ENCODE measurements at places on chromosomes 7 and 10.

GRCh38 chr7:115971506-115971905 lies 59.1 kb downstream of the TFEC start:
- DNase-seq, result no peak

- DNase-seq, result no peak
Observed at GRCh38 chr7:330511-331230, 40.7 kb downstream of the FOXL3 start.

DNA sequence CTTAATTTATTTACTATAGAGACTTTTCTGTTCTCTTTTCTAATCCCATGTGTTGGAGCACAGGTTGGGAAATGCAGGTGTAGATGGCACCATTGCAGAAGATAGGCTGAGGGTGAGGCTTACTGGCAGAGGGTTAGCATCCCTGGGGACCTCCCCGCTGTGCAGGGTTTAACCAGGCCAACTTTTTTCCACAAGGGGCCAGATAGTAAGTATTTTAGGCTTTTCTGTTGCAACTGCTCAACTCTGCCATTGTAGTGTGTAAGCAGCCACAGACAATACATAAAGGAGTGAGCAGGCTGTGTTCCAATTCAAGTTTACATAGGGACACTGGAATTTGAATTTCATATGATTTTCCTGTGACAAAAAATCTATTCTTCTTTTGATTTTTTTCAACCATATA lies 34.6 kb upstream of the AOAH start:
- no peak for DNase-seq

DNA sequence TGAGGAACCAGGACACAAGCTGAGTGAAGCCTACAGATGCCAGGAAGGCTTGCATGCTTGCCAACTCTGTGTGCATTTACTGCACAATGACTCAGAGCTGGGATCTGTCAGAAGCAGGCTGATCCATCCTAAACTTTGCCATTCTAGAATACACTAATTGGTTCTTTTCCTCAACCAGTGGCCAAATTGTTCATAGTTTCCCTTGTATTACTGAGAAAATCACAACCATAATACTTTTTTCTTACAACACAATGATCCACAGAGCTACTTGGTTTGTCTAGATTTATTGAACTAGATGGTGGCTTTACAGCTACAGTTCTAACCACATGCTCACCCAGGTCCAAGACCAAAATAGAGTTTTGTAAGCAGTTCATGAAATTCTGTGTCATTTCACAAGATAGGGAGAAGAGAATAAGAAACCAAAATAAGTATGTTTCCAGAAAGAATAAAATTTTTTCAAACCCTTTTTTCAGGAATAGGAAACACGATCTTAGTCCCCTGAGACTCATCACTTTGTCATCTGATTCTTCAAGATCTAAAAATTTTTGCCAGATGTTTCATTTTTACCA lies 21.0 kb upstream of the LRRC17 start:
- DNase-seq, result no peak

Measured in activated naive CD4-positive, alpha-beta T cell treated with anti-CD3 and anti-CD28 coated beads, Interleukin-2, amount 50 U/mL, for 16 hours (primary cell).